ENCODE measurements at places on chromosomes 11 and 22.
A peak's percentile ranks its signal among the peaks of the same experiment; 100 is the strongest.

DNA sequence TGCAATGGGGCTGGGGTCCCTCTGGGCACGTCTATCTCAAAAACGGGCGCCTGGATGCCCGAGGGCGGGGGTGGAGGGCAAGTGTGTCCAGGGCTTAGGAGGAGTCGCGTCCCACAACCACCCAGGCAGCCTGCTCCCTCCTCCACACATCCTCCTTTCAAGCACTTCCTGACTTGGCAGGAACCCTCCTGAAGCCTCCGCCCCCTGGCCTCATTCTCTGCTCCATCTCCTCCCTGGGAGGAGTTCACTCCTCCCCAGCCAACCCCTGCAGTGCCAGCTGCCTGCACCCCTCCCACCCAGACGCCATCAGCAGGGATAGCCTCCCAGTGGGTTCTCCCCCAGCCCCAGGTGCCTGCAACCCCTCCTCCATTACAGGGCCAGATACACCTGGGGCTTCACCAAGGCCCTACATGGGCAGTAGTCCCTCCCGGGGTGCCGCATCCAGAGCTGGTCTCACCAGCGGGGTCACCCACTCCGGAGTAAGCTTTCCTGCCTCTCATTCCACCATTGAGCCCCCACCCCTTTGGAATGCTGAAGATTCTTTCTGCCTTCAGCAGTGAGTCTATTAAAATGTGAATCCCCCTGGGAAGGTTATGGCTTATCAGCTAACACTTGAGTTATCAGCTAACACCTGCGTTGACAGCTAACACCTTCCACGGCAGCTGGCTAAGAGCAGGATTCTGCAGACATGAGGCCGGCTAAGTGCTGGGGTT, 24.4 kb downstream of the RTN4R start:
- peak; percentile 39 for DNase-seq

DNA sequence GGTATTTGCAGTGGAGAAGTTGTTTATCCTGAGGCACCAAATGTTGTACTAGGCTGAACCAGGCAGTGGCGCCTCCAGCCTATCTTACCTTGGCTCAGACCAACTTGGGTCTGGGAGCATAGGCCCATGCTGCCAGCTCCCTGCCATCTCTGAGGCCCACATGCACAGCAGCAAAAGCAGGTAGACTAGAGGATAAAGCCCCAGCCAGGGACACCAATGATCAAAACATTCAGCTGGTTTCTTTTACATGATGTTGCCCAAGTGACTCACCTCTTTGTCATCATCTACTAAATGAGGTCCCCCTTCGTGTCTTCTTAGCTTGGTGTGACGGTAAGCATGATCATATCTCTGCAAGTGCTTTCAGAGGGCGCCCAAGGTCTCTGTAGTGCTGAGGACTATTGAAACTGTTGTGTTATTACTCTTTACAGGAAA, 112.1 kb upstream of the DRD2 start:
- no peak for DNase-seq

DNA sequence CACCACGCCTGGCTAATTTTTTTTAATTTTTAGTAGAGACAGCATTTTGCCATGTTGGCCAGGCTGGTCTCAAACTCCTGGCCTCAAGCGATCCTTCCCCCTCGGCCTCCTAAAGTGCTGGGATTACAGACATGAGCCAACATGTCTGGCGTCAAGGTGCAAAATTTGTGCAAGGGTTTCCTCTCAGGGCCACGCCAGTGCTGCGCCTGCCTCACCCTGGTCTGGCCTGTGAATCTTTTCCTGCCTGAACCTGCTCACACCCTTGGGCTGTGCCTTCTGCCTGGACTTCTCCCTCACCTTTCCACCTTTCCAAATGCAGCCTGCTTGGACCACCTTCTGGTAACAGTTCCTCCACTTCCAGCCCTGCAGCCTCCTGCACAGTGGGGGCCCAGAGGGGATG, 43.4 kb downstream of the MCM5 start:
- no peak for DNase-seq

DNA sequence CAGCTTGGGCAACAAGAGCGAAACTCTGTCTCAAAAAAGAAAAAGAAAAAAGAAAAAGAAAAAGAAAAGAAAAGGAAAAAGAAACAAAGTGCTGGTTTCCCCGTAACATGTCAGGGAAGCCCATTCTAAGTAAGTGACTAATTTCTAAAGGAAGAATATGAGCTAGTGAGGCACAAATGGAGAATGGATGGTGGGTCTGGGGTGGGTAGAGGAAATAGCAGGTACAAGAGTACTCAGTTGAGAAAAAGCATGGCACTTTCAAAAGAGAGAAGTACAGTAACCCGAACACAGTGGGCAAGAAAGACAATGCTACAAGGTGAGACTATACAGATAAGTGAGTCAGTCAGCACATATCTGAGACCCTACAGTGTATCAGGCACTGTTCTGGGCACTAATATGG, 4.5 kb downstream of the MAJIN start:
- no peak for DNase-seq

DNA sequence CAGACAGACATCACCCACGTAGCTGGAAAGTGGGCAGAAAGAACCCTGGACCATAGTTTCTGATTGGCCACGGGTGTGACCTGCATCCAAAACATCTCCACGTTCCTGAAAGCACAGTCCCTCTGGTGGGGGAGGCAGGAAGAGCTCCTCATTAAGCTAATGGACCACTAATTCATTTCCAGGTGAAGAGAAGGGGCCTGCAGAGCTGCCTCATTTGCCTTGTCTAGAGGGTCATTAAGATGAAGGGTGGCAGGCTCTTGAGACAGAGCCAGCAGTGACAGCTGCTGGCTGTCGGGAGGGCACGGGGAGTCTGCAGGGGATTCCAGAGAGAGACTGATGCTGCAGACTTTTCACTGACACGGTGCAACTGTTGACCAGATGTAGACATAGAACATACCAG, 149.6 kb upstream of the OPCML start:
- no peak for DNase-seq

GRCh38 chr11:44615041-44615755, 49.7 kb downstream of the CD82 start:
- no peak for DNase-seq

DNA sequence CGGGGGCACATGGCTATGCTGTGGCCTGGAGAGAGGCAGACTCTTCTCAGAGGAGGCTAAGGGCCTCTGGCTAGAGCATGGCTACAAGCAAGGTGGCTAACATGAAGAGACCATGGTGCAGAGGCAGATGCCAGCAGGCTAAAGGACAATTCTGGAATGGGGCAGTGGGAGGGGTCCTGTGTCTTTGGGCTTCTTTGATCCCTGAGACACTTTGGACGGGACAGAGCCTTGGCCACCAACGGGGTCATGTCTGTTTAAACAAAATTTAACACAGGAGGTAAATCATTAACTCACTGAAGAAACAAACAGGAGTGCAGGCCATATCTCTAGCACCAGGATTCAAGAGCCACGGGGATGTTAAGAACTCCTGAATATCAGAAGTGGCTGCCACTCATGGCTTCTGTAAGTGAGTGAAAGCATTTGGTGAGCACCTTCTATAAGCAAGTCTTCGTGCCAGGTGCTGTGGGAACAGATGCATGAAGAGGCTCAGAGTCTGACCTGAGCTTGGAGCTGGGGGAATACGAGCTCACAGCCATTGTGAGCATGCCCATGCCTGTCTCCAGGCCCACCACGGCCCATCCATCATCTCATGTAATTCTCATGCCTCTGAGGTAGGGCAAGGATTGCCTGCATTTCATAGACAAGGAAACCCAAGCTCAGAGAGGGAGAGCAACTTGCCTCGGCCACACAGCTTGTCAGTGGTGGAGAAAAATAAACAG, 18.3 kb upstream of the ZNRF3 start:
- DNase-seq: no peak

DNA sequence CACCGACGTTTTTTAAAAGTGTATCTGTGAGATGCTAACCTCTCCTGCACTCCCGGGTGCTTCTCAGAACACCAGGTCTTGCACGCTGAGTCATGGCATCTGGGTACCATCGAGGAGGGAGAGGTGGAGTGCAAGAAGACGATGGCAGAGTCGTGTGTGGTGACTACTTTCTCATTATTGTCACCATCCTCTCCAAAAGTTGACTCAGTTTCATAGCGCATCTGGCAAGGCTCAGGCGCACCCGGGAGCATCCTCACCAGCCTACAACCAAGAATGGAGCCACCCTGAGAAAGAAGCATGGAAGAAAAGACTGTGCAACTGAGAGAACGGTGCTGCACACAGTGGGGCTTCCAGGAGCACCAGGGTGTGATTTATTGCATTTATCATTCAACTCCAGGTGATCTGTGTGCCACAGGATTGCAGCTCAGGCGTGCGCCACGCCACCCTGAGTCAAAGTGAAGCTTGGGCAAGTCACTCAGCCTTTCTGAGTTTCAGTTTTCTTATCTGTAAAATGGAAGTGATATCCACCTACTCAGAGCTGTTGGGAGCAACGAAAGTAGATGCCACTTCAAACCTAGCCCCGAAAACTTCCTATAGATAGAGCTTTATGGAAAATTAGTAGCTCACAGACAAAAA, 65.4 kb downstream of the LINC01488 start:
- no peak for DNase-seq

DNA sequence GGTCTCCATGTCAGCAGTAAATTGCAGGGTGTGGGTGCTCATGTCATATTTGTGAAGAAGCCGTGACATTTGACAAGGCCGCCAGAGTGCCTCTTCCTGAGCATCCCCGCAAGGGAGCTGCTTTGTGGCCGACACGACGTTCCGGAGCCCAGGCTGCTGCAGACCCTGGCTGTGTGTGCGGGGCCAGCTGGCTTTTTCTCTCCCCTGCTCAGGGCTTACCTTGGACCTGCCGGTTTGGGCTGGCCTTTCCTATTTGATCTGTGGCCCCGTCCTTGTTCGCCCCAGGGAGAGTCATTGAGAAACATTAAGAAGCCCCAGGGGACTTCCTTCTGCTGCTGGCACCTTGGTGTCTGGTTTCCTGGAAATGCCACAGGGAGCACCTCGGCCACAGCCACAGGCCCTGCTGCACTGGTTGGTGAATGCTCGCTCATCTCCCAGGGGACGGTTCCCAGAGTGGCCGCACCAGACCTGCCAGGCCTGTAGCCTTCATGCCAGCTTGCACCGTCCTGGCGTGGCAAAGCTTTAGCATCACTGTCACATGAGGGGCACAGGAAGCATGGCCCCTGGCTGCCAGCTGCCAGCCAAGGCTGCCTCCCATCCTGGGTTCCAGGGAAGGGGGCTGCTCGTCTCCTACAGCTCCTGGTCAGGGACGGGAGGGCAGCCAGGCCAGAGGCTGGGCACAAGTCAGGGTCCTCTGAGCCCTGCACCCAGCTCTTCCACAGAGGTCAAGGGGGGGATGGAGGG, 5.4 kb downstream of the GRK2 start:
- DNase-seq: peak; percentile 59

- DNase-seq: no peak
Measured at GRCh38 chr11:133385781-133386180, 146.5 kb downstream of the OPCML start.

- no peak for DNase-seq
Measured at GRCh38 chr11:103808252-103808651, 228.2 kb upstream of the DDI1 start.
